ENCODE measurements at places on chromosomes 7 and 10.

GRCh38 chr10:7046615-7047014 lies 364.2 kb downstream of the SFMBT2 start:
- DNase-seq = no peak

- DNase-seq = no peak
Observed at GRCh38 chr10:10526846-10527245, 490.8 kb upstream of the CELF2 start.

- peak; percentile 95 for DNase-seq
Observed at GRCh38 chr7:468681-469562, 50.7 kb downstream of the PDGFA start.

DNA sequence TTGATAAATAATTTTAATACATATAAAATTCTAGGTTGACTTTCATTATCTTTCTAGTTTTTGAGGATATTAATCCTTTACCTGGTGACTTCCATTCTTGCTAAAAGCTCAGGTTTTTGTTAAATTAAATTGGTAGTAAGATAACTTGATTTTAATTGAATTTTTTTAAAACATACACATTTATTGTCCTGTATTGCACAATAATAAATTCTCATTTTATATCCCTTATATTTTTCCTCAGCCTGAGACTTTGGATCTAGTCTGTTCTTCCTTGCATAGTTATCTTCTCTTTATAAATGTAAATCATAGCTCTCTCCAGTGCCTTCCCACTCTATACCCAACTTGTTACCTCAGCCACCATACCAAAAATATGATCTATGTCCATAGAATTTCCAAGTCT lies 212.9 kb upstream of the CNTNAP2 start:
- no peak for DNase-seq

DNA sequence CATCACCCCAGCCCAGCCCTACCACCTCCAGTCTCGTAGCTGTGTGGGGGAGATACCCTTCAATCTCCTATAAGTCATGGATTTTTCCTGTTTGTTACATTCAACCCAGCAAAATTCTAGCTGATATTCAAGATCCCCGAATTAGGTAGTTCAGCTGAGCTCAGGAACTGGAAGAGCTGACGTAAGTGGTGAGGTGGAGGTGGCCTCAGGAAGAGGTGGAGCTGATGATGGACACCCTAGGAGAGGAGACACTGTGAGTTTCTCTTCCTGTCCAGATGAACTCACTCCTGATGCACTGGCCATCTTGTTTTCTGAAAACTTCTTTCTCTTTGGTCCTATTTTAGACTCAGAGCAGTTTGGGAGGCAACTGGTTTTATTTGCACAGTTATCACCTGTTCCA lies 90.5 kb upstream of the PITRM1 start:
- no peak for DNase-seq

- DNase-seq = peak; percentile 15
Observed at GRCh38 chr7:140230516-140230860, 53.7 kb upstream of the KDM7A start.

- peak; percentile 78 for DNase-seq
Observed at GRCh38 chr7:98119256-98119918, 12.7 kb downstream of the LMTK2 start.

GRCh38 chr7:51850126-51850525 lies 533.5 kb upstream of the COBL start:
- DNase-seq = no peak

- peak; percentile 94 for DNase-seq
Observed at GRCh38 chr7:43658718-43659548, 70.4 kb downstream of the COA1 start.

DNA sequence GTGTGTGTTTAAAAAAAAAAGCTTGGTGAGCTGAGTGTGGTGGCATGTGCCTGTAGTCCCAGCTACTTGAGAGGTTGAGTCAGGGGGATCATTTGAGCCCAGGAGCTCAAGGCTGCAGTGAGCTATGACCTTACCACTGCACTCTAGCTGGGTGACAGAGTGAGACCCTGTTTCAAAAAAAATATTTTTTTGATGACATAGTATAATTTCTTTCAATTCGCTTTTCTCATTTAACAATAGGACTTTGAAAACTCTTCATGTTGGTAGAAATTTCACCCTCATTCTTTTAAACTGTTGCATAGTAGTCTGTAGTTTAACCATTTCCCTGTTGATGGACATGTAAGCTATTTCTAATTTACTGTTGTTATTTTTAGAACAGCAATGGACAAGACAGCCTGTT lies 55.7 kb upstream of the EXOC6 start:
- DNase-seq = no peak

DNA sequence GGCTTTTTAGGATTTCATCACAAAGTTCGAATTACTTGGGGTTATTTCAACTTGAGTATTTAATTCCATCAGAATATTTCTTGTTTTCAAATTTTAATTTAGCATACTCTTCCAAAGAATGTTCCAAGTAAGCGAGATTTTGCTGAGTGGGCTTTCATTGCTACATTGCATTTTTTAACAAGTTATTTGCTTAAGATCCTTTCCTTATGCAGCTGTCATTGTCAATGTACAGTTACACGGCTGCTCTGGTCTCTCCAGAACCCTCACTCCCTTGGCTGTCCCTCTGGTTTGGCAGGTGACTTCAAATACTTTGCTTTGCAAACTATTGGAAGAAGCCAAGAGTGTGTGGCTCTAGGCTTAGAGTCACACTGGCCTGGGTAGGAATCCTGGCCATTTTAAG lies 80.0 kb downstream of the CFAP58 start:
- no peak for DNase-seq

DNA sequence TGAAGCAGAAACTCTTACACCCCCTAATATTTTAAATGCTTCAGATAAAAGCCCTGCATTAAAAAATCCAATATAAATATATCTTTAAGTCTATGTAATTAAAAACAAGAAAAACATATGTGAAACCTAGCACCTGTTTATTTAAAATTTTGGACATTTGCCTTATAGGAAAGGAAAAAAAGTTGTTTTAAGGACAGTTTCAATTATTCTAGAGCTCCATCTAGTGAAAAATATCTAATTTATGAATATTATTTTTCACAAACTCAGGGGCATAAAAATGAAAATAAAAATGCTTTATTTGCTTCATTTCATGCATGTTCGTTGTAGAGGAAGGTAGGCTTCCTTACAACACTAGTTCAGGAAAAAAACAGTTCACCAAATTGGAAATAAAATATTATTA lies 26.1 kb downstream of the ENKUR start:
- no peak for DNase-seq

- no peak for DNase-seq
Observed at GRCh38 chr10:126240483-126240882, 147.8 kb downstream of the ADAM12 start.

DNA sequence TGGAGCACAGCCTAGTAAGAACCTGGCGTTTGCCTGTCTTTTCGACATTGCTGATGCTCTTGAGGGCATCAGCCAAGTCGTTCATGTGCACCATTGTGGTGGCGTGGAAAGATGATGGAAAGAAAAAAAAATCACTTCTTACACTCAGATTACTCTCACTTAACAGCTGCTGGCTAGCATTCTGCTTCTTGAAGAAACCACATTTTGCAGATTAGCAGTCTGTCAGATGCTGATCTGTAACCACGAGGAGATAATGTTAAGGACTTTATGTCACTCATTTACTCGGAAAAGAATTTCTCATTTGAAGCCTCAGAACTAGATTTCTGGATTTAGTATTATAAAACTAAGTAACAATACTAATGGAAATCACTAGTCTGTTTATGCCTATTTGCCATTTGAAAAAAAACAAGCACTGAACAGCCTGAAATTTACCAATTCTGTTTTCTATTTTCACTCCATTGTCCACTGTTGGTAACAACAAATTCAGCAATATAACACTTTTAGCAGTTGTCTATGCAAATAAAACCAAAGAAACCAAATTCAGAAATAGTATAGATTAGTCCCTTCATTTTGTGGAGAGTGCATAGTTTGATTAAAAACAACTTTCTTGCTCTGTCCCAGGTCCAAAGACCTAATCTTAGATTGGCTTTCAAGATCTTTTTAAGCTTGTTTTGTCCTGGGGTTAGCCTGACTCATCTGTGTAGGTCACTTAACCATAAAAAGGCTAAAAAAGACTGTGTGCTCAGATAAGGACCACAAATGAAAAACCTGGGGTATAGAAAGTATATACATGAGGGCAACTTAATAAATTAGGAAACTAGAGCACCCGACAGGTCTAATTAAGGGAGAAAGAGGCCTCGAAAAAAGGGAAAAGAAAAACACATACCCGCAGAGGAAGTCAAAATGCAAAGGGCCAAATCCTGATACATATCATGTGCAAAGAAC lies 67.5 kb downstream of the NT5C2 start:
- no peak for DNase-seq

GRCh38 chr7:70775570-70776156 lies 356.3 kb upstream of the GALNT17 start:
- peak; percentile 36 for DNase-seq

- peak; percentile 69 for DNase-seq
Observed at GRCh38 chr10:76453997-76454396, 1022.6 kb downstream of the LRMDA start.

DNA sequence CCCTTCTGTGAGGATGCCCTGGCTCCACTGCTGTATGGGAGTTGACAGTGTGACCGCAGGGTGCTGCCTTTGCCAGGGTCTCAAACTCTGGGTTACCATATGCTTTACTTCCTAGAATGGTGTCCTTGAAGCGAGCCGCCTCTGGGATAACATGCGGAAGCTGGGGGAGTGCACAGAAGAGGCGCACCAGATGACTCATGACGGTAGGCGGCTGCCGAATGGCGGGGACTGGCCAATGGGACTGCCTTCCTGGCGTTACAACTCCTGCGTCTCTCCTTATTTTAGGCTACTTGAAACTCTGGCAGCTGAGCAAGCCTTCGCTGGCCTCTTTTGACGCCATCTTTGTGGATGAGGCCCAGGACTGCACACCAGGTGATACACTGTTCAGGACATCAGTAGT lies 27.3 kb downstream of the FBH1 start:
- no peak for DNase-seq

DNA sequence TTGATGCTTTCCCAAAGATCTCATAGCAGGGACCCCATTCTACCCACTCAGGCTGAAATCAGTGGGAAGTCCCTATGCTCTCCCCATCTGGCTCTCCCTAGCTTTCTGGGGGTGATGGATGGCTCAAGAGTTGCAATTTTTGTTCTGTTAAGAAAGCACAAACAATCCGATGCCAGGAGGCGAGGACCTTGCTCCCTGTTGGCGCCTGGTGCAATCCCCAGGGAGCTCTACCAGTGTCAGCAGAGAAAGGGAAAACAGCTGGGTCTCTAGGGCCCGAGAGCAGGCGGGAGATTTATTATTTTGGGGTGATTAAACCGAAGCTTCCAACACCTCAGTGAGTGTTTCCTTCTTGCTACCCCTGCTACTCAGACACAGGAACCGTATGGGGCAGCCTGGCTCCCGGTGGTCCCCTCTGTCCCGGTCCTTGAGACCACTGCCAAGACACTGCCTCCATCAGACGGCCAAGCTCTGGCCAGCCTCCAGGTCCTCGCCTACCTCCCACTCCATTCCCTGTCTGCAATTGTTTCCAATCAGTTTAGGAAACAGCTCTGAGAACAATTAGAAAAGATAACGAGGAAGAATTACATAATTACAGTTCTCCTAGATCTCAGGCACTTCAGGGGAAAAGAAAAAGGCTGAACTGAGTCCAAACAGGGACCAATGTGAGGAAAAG lies 147.9 kb downstream of the PLXNA4 start:
- no peak for DNase-seq

DNA sequence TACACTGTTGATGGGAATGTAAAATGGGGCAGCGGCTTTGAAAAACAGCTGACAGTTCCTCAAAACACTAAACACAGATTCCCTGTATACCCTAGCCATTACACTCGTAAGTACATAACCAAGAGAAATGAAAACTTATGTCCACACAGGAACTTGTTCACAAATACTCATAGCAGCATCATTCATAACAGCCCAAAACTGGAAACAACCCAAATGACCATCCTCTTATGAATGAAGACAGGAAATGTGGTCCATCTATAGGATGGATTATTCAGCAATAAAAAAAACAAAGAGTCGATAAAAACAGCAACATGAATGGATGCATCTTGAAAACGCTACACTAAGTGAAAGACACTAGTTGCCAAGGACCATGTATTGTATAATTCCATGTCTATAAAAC lies 23.7 kb downstream of the NMT2 start:
- DNase-seq = peak; percentile 58

DNA sequence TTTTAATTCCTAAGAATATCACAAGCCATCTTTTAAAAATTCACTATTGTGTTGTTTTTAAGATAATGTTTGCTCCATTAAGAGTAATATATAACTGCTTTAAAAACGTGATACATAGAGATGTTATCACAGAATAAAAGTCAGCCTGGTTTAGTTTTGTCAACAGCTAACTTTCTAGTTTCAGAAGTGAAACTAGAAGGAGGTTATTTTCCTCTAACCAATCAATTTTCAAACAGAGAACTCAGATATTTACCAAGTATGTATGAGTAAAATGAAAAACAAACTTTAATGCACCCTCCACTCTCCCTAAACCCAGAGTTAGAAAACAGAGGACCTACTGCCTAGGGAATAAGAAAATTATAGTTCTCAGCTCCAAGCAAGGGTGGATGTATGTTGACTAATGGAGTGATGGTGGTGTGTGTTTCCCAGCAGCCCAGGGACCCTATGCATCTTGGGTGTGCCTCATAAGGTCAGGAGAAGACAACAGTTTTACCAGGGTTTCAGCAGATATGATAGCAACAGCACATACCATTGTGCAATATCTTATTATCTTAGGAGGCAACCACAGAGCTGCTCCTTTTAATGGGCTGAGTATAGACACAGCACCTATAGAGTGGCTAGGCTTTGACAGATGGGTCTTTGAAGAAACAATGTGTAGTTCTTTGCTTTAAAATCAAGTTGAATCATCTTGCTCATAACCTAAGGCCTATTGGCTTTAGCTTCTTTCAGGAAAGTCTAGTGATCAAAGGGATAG lies 58.4 kb downstream of the PTPRZ1 start:
- DNase-seq = no peak

DNA sequence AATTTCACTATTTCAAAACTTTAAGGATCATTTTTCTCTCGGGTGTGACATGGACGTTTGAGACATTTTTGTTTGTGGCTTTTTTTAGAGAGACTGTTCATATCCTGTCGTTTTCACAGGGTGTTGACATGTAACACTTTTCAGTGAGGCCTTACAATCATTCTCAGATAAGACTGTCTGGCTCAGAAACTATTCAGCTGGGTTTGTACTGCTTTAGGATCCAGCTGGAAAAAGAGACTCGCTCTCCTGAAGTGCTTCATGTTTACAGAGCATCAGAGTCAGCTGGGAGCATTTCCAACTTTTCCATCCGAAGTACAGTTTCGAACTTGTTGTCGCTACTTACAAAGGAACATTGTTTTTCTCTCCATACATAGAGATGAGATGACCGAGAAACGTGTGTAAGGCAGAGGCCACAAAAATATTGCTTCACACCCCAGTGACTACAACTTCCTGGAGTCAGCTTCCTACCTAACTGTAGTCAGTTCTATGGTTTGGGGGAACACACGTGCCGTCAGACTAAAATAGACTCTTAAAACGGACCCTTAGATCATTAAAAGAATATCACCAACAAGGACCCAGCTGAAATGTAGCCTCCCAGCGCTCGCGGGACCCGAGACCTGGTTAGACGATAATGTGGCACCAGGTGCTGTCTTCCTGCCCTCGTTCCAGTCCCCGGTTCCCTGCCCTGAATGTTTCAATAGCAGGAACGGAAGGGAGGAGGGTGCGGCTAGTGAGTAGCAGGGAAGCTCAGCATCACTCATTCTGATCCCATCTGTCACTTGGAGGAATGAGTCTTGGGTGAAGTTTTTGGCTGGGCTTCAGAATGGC lies 78.0 kb downstream of the MKI67 start:
- DNase-seq = no peak

- peak; percentile 96 for DNase-seq
Observed at GRCh38 chr7:17680026-17680425, 260.3 kb downstream of the SNX13 start.

GRCh38 chr7:143255564-143255963 lies 7.7 kb upstream of the GSTK1 start:
- peak; percentile 59 for DNase-seq

GRCh38 chr7:134901389-134902020 lies 84.8 kb upstream of the AGBL3 start:
- DNase-seq = no peak

All from EH (cell line).